ENCODE measurements at places on chromosomes 1 and 21.
A peak's percentile ranks its signal among the peaks of the same experiment; 100 is the strongest.

- DNase-seq, result no peak
Measured at GRCh38 chr1:29152046-29152805, 28.5 kb upstream of the TMEM200B start.

DNA sequence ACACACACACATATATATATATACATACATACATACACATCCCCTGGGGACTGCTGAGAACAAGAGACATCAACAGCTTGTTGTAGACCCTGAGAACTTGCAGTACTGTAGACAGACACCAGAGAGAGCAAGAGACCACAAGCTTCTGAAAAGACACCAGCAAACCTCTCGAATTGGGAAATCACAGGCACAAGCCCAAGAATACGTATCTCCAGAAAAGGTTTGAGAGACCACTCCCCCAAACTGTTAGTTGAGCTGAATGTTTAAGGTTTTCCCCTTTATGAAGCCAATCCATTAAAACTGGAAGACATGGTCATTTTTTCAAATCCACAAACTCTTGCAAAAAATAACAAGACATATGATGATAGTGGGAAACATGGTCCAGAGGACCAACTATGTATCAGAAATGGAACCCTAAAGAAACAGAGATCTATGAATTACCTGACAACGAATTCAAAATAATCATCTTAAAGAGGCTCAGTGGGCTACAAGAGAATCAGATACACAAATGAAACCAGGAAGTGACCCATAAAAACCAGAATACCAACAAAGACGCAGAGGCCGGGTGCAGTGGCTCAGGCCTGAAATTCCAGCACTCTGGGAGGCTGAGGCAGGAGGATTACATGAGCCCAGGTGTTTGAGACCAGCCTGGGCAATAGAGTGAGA is 45.1 kb downstream of the SLC2A1 start:
- DNase-seq, result peak; percentile 87

DNA sequence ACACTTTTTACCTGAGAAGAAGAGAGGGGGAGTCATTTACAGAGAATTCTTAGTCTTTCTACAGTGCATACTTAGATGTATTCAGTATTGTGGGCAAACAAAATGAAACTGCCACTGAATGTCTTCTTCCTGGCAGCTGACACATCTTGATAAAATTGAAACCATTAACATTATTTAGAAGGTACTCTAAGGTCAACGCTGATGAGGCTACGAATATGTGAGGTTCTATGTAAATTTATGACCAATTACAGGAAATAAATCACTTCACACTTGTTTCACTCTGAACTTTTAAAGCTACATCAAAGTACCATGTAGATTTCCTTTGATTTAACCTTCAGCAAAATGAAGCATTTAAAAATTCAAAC is 51.3 kb upstream of the GFI1 start:
- DNase-seq, result peak; percentile 68

DNA sequence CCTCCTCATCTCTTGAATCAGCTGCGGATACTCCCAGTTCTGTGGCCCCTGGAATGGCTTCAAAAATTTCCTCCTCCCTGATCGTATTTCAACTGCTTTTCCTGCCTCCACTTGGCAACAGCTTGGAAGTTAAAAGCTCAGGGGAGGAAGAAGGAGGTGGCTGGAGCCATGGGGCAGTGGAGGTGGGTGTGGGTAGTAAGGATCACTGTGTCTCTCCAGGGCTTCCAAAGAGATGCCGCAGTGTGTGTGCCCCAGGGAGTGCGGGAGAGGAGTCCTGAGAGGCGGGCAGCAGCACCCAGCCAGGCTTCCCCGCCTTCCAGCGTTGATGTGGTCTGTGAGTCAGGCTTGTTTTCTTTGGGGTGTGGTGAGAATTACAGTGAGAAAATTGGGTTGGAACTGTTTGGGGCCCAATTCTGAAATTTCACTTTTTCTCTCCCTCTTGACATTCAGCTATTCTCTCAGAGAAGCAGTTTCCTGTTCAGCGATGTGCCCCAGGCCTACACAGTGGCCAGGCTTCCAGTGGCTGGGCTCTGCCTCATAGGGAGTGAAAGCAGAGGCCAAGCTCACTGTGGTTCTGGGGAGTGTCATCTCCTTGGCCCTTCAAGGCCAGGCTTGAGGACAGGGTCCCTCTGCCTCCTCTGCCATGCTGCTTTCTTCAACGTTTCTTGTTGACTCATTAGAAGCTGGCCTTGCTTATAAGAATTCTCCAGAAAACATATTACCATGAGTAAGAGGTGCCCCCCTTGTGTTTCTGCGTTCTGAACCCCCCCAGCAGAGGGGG is 69.0 kb downstream of the PGM1 start:
- no peak for DNase-seq

DNA sequence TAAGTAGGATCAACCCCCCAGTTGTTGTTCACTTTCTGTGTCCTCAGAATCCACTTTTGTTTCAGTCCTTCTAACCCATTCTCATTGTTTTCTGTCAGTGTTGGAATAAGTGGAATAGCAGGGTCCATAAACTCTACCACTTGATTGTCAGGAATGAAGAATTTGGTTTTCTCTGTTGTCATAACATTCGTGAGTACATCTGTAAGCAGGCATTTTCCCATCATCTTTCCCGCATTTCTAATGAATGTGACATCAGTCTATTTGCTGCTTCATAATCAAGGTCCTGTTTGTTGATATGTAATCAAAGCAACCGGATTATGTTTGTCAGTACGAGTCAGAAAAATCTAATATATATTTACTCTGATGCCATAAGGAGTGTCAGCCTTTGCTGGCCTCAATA is 147.1 kb downstream of the KIF26B start:
- no peak for DNase-seq

DNA sequence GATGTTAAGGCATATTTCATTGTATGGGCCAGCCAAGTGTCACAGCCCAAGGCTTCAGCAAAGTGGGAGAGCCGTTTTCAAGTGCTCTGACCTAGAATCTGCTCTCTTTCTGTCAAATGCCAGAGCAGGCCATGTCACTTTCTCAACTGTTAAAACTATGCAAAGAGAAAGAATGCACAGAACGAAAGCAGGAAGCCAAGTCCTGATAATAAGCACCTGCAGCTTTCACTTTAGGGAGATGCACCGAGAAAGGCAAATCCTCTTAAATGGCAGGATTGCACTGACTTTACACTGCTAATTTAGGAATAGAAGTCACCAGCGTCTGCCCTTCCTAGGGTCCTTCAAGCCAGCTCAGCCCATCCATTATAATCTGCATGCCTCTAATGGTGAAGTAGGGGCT is 49.2 kb upstream of the NTPCR start:
- no peak for DNase-seq

GRCh38 chr1:65198096-65198495 is 50.1 kb downstream of the AK4 start:
- no peak for DNase-seq

All from CD4-positive, alpha-beta T cell treated with Interleukin-17A for 1 hour (primary cell).